ENCODE measurements at places on chromosomes 4 and X.

DNA sequence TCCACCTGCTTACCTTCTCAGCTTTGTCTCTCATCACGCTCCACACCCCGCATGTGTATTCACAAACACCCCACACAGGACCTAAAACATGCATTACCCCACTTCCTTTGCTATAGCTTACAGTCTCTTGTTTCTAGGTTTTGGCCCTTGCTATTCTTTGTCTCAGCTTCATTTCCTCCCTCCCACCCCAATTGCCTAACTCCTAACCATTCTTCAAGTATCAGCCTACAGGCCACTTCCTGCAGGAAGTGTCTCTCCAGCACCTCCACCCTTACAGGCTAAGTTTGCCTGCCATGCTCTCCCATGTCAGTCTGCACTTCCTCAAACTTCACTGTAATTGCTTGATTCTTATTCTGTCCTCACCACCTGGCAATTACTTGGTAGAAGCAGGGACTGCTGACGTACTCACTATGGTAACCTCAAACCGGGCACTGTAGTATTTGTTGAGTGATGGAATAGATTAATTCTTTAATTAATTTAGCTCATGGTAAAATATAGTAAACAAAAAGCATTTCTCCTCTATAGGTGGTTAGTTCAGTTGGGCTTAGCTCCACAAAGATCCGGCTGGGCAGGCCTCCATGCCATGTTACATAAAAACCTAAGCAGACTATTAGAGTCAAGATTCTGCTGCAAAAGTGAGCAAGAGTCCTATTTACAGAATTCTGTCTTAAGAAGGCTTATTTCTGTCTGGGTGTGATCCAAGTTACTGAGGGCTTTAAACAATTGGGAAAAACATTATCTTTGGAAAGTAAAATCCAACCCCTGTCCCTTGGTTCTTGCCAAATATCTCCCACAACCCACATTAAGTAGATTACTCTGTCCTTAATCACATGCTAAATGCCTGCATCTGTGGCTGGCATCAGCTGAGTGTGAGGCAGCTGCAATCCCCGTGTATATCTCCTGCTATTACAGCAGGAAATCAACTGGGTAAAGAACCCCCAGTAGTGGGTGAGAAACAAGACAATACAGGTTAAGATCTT lies 124.7 kb upstream of the CPEB2 start:
- no peak for DNase-seq

DNA sequence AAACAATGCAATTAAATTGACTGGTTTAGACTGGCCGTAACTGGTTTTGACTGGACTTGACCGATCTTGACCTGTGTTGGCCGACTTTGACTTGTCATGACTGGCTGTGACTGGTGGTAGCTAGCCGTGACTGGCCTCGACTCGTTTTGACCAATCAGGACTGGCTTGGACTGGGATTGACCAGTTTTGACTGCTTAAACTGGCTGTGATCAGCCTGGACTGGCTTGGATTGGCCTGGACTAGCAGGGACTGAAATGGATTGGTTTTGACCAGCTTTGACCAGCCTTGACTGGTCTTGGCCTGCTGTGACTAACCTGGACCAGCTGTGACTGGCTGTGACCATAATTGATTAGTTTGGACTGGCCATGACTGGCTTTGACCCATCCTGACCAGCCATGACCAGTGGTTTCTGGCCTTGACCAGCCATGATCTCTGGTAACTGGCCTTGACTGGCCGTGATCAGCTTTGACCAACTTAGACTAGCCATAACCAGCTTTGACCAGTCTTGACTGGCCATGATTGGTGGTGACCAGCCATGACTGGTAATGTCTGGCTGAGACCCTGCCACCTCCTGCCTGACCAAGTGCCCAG lies 13.1 kb downstream of the SUV39H1 start:
- no peak for DNase-seq

DNA sequence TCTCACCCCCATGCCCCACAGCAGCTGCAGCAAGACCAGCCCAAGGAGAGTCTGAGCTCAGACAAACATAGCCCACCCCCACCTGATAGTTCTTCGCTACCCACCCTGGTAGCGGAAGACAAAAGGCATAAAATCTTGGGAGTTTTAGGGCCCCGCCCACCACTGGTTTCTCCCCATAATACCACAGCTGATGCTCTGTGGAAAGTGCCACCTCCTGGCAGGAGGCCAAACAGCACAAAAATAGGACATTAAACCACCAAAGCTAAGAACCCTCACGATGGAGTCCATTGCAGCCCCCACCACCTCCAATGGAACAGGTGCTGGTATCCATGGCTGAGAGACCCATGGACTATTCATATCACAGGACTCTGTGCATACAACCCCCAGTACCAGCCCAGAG lies 226.7 kb downstream of the SNCA start:
- no peak for DNase-seq

- DNase-seq = no peak
Measured at GRCh38 chr4:25367004-25367621, 9.9 kb upstream of the ANAPC4 start.

- no peak for DNase-seq
Measured at GRCh38 chr4:11069581-11070211, 359.0 kb downstream of the HS3ST1 start.

- no peak for DNase-seq
Measured at GRCh38 chrX:103688946-103689345, 2.4 kb upstream of the MORF4L2 start.

DNA sequence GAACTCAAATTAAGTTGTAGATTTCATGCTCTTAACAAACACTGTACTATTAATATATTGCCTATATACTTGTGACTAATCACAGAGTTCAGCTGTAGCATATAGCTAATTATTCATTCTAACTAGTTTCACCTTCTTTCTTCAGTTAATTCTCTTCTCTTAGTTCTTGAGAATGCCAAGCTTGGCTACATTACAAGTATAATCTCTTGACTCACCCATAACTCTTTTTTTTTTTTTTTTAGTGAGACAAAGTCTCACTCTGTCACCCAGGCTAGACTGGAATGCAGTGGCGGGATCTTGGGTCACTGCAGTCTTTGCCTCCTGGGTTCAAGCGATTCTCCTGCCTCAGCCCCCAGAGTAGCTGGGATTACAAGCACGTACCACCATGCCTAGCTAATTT lies 5.4 kb downstream of the KLHL5 start:
- DNase-seq = no peak

DNA sequence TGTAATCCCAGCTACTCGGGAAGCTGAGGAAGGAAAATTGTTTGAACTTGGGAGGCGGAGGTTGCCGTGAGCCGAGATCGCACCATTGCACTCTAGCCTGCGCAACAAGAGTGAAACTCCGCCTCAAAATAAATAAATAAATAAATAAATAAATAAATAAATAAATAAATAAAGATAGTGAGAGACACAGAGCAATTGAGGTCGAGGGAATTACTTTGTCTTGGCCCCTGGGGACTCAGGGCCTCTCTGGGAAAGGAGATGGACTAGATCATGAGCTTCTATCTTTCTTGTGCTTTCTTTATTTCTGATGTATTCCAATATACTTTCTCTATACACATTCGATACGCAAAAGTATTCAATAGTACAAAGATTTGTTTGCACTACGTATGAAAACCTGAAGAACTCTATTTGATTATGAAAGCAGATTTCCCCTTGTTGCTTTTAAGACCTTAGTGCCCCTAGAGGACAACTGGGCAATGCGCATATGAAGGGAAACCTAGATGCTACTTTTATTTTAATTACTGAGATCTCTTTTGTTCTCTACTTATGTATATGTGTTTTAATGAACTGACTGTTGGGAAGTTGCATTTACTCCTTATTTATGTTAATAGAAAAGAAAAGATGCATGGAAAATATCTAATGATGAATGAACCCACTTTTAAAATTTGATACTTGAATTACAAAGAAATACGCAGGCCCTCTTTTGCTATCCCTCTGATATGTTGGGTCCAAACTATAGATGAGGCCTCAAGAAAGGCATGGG lies 12.8 kb upstream of the ELOVL6 start:
- no peak for DNase-seq

GRCh38 chr4:44157611-44158277 lies 290.9 kb downstream of the KCTD8 start:
- DNase-seq = no peak

DNA sequence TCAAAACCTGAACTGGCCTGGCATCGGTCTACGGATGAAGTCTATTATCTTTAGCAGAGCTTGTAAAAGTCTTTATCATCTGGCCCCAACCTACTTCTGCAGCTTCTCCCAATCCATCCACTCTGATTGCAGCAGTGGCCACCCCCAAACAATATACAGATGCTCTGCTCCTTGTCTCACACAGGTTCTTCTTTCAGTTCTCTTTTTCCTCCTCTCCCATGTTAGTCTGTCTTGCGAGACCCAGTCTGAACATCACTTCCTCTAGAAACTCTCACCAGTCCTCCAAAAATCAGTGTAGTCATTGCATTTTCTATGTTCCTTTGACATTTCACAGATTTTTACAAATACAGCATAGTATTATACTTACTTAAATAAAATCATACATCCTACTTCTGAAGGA lies 163.0 kb downstream of the FRMPD4 start:
- no peak for DNase-seq

- DNase-seq = no peak
Measured at GRCh38 chr4:24419181-24420034, 164.9 kb downstream of the DHX15 start.

DNA sequence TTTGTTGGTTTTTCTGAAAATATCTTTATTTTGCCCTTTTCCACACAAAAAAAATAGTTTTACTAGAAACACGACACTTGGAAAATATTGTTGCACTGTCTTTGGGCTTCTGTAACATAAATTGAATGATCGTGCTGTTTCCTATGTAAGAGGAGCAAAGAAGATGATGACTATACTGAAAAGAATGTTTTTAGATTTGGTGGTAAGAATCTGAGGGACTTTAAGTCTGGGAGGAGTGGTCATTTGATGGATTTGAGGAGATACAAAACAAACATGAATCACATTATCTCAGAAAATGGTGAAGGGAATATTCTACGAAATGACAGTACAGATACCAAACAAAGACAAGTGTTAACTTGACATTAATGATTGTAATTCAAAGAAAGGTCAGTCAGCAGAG lies 328.8 kb downstream of the ADAM29 start:
- no peak for DNase-seq

DNA sequence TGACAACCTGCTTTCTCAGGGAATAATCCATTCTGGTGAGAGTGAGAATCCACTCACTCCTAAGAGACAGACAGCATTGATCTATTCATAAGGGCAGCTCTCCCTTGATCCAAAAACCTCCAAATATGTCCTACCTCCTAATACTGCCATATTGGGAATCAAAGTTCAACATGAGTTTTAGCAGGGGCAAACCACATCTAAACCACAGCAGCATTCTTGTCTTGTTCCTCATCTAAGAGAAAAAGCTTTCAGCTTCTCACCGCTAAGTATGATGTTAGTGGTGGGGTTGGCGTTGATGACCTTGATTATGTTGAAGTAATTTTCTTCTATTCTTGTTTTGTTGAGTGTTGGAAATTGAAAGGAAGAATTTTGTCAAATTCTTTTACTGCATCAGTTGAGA lies 69.6 kb downstream of the SERTM2 start:
- DNase-seq = no peak

GRCh38 chr4:43754566-43754965 lies 694.0 kb downstream of the KCTD8 start:
- DNase-seq = no peak

GRCh38 chrX:15158736-15159406 lies 111.0 kb downstream of the ASB9 start:
- DNase-seq = no peak

- DNase-seq = no peak
Measured at GRCh38 chr4:152218576-152218975, 317.3 kb downstream of the FBXW7 start.

DNA sequence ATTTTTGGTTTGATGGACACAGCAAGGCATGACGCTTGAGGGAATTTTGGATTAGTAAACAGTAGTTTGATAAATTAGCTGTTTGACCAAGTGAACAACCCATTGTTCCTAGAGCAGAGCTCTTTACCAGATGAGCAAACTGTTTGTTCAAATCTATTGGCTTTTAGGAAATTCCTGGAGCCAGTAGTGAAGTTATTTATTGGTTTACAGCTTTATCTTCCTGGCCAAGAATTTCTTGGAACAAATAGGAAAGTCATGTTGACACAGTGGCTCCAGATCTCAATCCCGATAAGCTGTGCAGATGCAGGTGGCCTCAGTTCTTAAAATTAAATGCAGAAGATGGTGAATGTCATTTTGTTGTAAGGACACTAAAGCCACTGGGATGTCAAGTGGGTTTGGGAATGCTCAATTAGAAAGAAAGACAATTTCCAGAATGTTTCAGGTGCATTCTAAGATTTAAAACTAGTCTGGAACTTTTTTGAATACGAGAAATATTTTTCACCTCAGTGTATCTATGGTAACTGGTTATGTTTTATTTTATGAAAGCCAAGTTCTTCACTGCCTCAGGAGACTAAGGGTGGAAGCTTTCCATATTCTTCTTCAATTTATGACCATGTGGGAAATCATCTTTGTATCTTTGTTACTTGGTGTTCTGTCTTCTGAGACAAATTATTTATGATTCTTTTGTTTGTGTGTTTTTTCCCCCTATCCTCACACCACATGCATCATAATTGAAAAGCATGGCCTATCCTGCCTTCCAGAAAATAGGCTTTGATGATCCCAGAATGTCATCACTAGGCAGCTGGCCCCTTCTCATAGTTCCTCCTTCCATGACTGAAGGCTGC lies 554.5 kb downstream of the STIM2 start:
- no peak for DNase-seq

DNA sequence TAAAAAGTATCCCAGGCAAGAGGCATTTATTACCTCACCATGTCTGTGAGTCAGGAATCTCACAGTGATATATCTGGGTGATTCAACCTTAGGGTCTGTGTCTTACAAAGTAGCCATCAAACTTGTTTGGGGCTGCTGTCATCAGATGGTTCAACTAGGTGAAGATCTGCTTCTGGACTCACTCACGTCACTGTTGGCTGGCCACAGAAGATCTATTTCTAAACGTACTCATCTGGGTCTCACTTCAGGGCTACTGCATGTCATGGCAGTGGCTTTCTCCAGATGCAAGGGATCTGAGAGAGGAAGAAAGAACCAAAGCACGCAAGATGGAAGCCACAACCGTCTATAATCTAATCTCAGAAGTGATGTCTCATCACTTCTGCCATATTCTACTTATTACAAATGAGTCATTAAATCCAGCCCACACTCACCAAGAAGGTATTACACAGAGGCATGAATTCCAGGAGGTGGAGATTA lies 267.8 kb upstream of the ANKRD50 start:
- DNase-seq = no peak

- DNase-seq = no peak
Measured at GRCh38 chrX:151151665-151152267, 24.6 kb upstream of the GPR50 start.

DNA sequence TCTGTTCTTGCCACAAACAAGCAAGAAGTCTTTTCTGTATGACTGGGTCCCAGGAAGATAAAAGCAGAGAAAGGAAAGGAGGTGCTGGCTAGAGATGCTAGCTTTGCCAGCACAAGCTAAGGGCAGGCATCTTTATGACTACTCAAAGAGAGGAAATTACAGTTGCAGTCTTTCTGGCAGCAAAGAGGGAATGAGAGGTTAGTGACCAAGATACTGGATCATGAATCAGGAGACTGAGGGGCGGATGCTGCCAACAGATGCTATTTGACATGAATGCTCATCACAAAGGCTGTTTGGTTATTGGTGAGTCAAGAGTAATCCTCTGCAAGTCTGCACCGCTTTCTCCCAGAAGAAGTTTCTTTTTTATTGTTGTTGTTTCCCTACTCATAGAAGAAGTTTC lies 5.5 kb upstream of the XIAP start:
- no peak for DNase-seq

GRCh38 chr4:140839406-140839805 lies 83.2 kb upstream of the TBC1D9 start:
- no peak for DNase-seq

- no peak for DNase-seq
Measured at GRCh38 chr4:126213996-126214395, 899.2 kb downstream of the FAT4 start.

- DNase-seq = no peak
Measured at GRCh38 chr4:111963158-111963700, 182.0 kb upstream of the FAM241A start.
